Cardiac ventricle fibroblast (primary cell): ENCODE measurements at places on chromosomes 7 and 10. TPM values are rescaled to one million over a fixed set of nuclear protein-coding genes. Genes with fewer than 3 reads are reported as not detected.

VPS37D gene
- 2.7 and 3.1 TPM in 2 replicates for total RNA-seq

RPEL1 gene
- total RNA-seq: not detected in 2 replicates

SRGN gene
- 245 and 294 TPM in 2 replicates for total RNA-seq

HYAL4 gene
- not detected in 2 replicates for total RNA-seq

CDNF gene
- total RNA-seq: 2.6 and 2.7 TPM in 2 replicates

SUFU gene
- total RNA-seq: 15.1 and 16.8 TPM in 2 replicates
